ENCODE measurements at places on chromosomes 3 and 15.

DNA sequence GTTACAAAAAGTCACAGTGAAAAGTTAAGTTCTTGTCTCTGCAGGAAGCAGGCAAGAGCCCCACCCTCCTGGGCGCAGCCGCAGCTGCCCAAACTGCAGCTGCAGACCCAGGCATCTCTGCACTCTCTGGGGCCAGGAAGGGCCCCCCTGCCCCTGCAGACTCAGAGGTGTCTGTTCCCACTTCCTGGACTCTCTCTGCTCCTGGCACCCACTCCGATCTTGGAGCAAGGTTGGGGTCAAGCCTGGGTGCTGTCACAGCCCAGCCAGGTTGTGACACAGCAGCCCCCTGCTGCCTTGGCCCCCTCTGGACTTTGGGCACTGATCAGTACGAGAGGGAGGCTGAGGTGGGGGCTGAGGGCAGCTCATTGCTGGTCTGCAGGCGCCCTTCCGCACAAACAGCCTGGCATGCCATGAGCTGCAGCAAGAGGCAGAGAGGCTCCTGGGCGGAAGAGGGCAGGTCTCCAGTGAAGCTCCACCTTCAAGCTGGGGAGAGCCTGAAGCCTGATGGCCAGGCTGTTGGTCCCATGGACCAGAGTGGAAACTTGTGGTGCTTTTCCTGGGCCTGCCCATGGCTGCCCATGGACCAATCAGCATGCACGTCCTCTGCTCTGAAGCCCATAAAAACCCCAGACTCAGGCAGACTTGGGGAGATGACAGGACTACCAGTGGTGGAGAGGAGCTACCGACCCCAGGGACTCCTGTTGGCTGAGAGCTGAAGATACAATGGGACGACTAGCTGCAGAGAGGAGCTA lies 42.9 kb upstream of the LRRFIP2 start:
- no peak for DNase-seq

GRCh38 chr15:92780843-92781242 lies 119.3 kb upstream of the CHD2 start:
- no peak for DNase-seq

DNA sequence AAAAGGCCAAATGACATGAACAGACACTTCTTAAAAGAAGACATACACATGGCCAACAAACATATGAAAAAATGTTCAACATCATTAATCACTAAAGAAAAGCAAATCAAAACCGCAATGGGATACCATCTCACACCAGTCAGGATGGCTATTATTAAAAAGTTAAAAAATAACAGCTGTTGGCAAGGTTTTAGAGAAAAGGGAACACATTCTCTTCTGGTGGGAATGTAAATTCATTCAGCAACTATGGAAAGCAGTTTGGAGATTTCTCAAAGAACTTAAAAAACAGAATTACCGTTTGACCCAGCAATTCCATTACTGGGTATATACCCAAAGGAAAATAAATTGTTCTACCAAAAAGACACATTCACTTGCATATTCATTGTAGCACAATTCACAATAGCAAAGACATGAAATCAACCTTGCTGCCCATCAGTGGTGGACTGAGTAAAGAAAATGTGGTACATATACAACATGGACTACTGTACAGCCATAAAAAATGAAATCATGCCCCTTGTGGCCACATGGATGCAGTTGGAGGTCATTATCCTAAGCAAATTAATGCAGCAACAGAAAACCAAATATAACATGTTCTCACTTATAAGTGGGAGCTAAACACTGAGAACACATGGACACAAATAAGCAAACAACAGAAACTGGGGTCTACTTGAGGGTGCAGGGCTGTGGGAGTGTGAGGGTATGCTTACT lies 190.7 kb upstream of the MCTP2 start:
- no peak for DNase-seq

DNA sequence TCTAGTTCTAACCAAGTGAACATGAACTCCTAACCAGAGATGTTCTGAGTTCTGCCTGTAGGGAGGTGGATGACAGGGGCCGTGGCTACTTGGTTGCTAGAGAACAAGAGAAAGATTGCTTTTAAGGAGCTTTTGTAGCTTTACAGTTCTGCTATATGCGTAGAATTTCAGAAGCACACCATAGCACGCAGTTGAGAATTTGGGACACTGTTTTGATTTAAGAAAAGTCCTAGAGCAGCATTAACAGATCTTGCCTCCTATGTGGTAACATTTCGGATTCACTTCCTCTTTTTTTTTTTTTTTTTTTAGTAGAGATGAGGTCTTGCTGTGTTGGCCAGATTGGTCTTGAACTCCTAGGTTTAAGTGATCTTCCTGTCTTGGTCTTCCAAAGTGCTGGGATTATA lies 181.7 kb downstream of the TCF12 start:
- DNase-seq: no peak

DNA sequence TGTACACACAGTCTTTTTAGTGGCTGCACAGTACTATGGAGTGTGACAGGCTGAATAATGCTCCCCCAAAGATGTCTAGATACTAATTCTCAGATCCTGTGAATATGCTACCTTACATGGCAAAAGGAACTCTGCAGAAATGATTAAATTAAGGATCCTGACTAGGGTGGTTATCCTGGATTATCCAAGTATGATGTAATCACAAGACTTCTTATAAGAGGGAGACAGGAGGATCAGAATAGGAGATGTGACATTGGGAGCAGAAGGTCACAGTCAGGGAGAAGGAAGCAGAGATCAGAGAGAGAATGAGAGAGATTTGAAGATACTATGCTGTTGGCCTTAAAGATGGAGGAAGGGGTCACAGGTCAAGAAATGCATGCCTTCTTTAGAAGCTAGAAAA lies 34.5 kb downstream of the GABPB1 start:
- no peak for DNase-seq

GRCh38 chr3:58659051-58659675 lies 7.4 kb downstream of the FAM3D start:
- no peak for DNase-seq

- DNase-seq: no peak
Measured at GRCh38 chr15:77749236-77749997, 116.7 kb upstream of the LINGO1 start.

DNA sequence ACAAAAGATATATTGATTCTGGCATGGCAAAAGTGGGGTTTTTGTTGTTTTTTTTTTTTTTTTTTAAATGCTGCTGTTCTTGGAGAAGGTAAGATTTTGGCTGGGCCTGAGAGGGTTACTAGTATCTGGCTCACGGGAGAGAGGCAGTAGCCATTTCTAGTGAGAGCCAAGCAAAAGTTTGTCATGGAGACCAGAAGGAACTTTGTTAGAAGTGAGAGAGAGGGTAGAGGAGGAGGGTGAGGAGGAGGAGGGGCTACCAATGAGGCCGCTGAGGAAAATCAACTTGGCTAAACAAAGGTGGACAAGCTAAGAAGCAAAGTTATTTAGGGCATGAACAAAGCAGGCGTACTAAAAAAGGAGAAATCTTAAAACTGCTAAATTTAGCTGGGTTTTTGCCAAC lies 48.9 kb upstream of the STRIT1 start:
- no peak for DNase-seq

DNA sequence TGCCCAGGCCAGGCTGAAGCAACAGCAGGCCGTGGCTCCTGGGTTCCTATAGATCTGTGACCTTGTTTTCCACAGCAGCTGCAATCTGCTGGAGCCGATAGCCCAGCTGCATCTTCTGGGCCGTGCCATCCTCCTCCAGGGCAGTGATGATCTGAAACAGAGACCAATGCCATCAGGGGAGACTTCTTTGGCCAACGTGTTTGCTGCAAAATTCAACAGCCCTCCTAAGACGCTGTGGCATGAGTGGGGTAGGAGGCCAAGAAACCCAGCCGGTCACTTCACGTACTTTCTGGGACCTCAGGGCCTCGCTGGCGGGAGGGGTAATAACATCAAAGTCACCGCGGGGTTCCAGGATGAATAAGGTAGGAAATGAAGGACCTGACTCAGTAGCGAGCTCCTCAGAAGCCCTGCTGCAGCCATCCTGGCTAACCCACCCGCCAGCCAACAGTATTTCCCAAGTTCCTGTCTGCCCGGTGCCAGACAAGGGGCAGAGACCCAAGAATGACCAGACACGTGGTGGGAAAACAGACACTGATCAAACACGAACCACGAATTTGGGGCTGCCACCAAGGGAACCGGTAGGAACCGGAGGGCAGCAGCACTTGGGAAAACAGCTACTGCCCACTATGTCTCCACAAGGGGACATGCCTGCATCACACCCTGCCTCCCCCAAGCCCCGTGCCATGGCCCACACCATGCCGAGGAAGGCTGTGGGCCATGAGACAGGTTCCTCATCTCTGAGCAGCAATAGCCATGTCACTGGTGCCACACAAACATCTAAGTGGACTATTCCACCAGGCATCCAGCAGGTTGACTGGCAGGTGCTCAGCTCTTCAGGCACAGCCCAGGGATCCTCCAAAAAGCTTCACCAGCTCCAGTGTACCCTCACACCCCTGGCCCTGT lies 25.2 kb downstream of the PLXNB1 start:
- DNase-seq: no peak

- DNase-seq: no peak
Measured at GRCh38 chr15:71841563-71841962, 31.2 kb downstream of the NR2E3 start.

GRCh38 chr15:84789762-84790161 lies 27.4 kb upstream of the ALPK3 start:
- no peak for DNase-seq

DNA sequence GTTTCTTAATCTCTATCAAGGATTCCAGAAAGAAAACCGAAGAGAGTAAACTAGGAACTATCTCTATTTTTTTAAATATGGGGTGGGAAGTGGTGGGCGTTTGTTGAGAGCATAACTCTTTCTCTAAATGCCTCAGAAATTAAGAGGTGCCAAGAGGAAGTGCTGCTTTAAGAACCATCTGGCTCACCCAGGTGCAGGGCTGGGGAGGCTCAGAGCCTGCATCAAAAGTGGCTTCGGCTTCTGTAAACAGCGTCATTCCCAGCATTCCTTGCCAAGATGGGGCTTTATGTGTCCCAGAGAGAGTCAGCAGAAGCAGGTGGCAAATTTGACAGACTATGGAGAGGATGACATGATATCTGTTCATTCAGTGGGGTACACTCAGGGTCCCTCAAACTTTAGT lies 123.3 kb upstream of the BFSP2 start:
- DNase-seq: no peak

- no peak for DNase-seq
Measured at GRCh38 chr3:21944251-21944650, 193.2 kb upstream of the ZNF385D start.

DNA sequence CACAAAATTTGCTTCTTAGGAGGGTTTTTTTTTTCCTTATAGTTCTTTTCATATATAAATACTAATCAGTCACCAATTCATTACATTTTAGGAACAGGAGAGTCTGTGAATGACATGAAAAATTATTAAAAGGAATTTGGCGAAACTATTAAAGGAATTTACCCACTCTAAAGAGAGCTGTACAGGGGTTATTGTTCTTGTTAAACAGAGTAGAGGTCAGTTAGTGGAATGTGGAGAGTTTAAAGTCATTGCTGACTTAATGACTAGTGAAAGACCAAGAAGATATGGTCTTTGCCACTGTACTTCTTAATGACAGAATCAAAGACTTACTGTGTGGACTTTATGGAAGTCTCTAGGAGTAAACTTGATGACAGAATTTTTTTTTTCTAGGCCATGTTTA lies 333.6 kb upstream of the C2CD4B start:
- no peak for DNase-seq

DNA sequence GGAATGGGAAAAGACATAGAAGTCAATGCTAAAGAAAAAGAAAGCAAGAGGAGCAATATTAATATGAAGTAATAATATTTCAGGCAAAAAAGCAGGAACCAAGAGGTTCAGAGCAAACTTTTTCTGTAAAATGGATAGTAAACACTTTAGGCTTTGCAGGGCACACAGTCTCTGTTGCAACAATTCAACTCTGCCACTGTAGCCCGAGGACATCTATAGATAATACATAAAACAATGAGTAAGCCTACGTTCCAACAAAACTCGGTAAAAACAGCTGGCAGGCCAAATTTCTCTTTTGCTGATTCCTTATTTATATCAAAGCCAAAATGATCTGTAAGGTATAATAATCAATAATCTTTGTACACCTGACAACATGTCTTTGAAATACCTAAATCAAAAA lies 56.8 kb downstream of the SMAD6 start:
- no peak for DNase-seq

GRCh38 chr3:101667844-101668243 lies 9.1 kb downstream of the ZBTB11 start:
- DNase-seq: no peak

DNA sequence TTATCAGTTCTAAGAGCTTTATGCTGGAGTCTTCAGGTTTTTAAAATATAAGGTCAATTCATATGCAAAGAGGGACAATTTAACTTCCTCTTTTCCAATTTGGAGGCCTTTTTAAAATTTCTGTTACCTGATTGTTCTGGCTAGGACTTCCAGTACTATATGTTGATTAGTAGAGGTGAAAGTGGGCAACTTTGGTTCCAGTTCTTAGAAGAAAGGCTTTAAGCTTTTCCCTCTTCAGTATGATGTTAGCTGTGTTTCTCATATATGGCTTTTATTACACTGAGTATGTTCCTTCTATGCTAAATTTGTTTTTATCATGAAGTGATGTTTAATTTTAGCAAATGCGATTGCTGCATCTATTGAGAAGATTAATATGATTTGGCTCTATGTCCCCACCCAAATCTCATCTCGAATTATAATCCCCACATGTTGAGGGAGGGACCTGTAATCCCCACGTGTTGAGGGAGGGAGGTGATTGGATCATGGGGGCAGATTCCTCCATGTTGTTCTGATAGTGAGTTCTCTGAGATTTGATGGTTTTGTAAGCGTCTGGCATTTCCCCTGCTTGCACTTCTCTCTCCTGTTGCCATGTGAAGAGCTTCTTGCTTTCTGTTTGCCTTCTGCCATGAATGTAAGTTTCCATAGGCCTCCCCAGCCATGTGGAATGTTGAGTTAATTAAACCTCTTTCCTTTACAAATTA lies 33.8 kb downstream of the FAIM start:
- DNase-seq: no peak

- DNase-seq: no peak
Measured at GRCh38 chr3:116314476-116314875, 130.8 kb downstream of the LSAMP start.

DNA sequence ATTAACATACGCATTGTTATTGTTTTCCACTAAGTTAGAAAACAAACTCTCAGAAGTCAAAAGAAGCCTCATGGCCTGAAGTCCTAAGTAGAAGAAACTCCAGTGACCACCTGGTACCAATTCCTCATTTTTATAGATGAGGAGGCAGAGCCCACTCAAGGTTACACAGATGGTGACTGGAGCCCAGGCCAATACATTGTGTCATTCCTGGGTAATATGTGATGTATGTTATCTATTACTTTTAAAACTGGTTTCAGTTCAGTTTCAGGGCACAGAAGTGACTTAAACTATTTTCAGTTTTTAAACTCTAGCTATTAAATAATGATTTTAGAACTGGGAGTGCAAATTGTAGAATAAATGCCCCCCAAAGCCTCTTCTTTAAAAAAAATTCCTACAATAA lies 66.7 kb upstream of the STXBP5L start:
- no peak for DNase-seq

DNA sequence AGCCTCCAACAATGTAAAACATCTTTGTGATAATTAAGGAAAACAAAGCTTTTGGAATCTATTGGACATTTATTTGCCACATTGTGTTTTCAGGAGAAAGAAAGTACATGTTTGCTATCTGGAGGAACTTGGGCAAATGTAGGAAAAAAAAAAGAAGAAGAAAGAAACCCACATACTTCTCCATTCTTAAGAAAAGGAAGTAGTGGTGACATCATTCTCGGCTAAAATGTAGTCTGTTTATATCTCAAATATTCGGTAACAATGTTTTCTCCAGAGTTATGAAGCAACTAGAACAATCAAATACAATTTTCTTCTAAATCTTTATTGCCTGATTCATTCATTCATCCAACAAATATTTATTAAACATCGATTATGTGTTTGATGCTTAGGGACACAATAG lies 2.3 kb upstream of the TGFBR2 start:
- no peak for DNase-seq

GRCh38 chr3:193996641-193997089 lies 139.3 kb upstream of the HES1 start:
- DNase-seq: no peak

All from hematopoietic multipotent progenitor cell treated with erythropoietin and hydrocortisone succinate and interleukin-3 and kit ligand, for 17 days (in vitro differentiated cells).